Brain (organoid and tissue), 16 donors: ENCODE measurements at places on chromosomes 13 and 19. TPM values are rescaled to one million over a fixed set of nuclear protein-coding genes. Genes with fewer than 3 reads are reported as not detected.

KIR2DL1 gene
- not detected for polyA plus RNA-seq

POU2F2 gene
- 6.9 TPM for polyA plus RNA-seq

ZNF284 gene
- 0.59 TPM for polyA plus RNA-seq

RDH8 gene
- not detected for polyA plus RNA-seq

TMEM38A gene
- 10.8 TPM for polyA plus RNA-seq

RFX2 gene
- 29.6 TPM for polyA plus RNA-seq

TPP2 gene
- polyA plus RNA-seq, result 16.6 TPM

IL17D gene
- polyA plus RNA-seq, result 17.0 TPM

CEACAM20 gene
- not detected for polyA plus RNA-seq

GRIK5 gene
- 56.5 TPM for polyA plus RNA-seq

FAM83E gene
- polyA plus RNA-seq, result 0.95 TPM

PSG3 gene
- polyA plus RNA-seq, result not detected

GARIN5A gene
- polyA plus RNA-seq, result 15.9 TPM

ZNF556 gene
- not detected for polyA plus RNA-seq

KLK1 gene
- not detected for polyA plus RNA-seq

ACER1 gene
- polyA plus RNA-seq, result not detected

ZGLP1 gene
- 0.87 TPM for polyA plus RNA-seq

IFNL1 gene
- polyA plus RNA-seq, result not detected

CRB3 gene
- polyA plus RNA-seq, result 5.4 TPM

OVOL3 gene
- polyA plus RNA-seq, result not detected

DIRAS1 gene
- polyA plus RNA-seq, result 64.5 TPM

ACP4 gene
- polyA plus RNA-seq, result not detected

TTYH1 gene
- 211 TPM for polyA plus RNA-seq

SLC5A5 gene
- polyA plus RNA-seq, result 0.42 TPM

CALR3 gene
- polyA plus RNA-seq, result not detected

ADGRE1 gene
- polyA plus RNA-seq, result not detected

ZNF85 gene
- polyA plus RNA-seq, result 9.7 TPM

LHB gene
- not detected for polyA plus RNA-seq

LGALS14 gene
- not detected for polyA plus RNA-seq

FGF22 gene
- 1.6 TPM for polyA plus RNA-seq

LGALS7 gene
- not detected for polyA plus RNA-seq

KIR2DL4 gene
- polyA plus RNA-seq, result 0.31 TPM

CGB8 gene
- polyA plus RNA-seq, result not detected

PTH2 gene
- not detected for polyA plus RNA-seq
